ENCODE measurements at places on chromosomes 7 and 10.
A peak's percentile ranks its signal among the peaks of the same experiment; 100 is the strongest.

DNA sequence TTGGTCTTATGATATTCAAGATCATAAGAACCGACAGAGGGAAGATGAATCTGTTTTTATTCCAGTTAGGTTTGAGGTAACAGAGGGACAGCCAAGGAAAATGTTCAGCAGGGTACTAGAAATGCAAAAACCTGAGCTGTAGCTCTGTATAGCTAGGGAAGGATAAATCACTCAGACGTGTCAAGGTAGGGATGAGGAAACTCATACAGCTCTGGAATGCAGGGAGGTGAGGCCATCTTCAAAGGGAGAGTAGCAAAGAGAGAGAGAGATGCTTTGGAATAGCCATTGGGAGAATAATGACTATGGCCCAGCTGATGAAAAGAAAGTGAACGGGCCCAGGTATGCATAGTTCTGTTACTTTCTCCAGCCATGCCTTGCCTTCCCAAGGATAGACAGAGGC is 77.8 kb downstream of the PAX2 start:
- no peak for DNase-seq

DNA sequence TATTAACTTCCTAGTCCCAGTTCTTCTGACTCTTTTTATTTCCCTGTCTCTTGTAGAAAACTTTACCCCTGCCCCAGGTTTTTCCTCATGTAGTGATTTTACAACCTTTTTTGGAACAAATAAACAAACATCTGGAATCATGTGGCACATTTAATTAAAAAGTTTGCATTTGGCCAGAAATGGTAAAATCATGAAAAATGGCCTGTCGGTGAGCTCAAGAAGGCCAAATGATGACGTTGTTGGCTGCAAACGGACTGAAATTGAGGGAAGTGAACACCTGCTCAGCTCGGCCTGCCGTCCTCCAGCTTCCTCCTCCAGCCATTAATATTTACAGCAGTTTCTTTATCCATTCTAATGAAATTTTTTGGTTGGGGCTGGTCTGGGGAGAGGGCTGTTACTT is 902.8 kb downstream of the LRMDA start:
- peak; percentile 67 for DNase-seq

DNA sequence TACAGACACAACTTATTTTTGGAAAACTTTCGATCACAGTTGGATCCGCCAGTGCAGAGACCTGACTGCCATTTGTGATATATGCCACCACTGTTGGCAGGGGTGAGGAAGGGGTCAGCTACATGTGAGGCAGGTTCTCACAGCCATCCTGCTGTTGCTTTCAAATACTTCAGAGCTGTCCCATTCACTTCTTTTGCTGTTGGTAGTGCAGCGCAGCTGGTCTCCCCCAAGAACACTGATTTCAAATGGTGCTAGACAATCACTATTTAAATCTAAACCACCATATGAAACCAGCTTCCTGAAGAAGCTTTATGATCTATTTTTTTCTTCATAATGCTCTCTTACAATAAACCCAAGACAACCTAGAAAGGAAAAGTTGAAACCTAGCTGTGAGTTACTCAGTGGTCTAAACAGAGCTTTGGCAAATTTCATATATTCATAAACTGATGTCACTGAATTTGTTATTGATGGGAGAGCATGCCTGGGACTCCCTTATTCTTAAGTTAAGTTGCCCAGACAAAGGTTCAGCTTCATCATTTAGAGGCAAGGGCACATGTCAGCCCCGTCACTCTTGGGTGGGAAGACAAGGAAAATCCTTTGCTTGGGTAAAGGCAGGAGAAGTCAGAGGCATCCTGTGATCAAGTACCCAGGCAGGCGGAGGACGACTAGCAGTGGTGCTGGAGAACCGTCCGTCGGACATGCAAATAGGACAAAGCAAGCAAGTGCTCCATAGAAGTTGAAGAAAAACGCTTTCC is 143.4 kb upstream of the KLF14 start:
- DNase-seq = no peak

- DNase-seq = no peak
Measured at GRCh38 chr7:42128703-42129102, 108.3 kb downstream of the GLI3 start.

GRCh38 chr10:11425296-11425610 is 186.2 kb downstream of the USP6NL start:
- DNase-seq = no peak

GRCh38 chr10:11261143-11261542 is 243.5 kb downstream of the CELF2 start:
- no peak for DNase-seq

DNA sequence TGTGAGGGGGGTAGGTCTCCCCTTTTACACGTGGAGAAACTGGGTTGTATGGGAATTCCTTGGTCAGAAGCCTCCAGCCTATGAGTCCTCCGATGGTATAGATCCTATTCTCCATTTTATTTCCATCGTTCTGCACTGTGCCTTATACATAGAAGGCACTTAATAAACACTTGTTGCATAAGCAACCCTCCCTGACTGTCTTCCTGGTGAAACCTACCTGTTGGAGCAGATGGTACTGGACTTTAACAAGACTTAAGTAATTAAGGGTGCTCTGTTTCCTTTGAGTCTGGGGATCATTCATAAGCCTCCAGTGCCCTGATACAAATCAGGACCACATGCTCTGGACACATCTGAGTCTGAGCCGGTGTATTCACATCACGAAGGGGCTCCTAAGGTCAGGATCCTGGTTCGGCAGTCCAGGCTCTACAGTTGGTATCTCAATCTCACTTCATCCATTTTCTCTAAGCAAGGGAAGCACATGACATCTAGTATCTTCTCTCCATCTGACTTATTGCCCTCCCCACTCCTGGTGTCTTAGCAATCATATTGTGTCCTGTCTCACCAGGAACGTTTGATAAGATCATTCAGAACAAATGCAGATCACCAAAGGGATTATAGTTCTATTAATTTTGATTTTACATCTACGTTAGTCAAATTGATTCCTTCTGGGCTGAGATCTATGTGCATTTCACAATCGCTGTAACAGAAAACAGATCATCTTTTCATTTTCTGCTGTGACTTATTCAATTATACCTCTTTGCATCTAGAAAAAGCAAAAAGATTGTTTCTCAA is 22.8 kb upstream of the EZH2 start:
- no peak for DNase-seq

DNA sequence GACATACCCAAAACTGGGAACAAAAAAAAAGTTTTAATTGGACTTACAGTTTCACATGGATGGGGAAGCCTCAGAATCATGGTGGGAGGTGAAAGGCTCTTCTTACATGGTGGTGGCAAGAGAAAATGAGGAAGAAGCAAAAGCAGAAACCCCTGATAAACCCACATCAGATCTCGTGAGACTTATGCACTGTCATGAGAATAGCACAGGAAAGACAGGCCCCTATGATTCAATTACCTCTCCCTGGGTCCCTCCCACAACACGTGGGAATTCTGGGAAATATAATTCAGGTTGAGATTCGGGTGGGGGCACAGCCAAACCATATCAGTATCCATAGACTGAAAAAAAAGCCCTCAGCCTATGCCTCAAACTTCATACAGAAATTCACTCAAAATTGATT is 647.2 kb downstream of the GRID1 start:
- DNase-seq = no peak

DNA sequence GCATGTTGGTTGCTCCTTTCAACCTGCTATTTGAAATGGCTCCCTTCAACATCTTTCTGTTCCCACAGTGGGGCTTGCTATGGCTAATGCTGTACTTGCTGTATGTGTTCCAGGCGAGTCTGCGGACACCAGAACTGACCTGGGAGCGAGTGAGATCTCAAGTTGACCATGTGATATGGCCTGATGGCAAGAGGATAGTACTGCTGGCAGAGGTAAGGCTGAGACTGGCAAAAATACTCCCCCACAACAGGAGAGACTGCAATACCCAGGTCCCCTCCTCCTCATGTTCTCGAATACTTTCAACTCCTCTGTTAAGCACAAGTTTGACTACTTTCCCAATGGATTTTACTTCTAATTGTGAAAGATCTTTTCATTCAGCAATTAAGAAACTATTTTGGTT is 11.5 kb upstream of the STRIP2 start:
- no peak for DNase-seq

DNA sequence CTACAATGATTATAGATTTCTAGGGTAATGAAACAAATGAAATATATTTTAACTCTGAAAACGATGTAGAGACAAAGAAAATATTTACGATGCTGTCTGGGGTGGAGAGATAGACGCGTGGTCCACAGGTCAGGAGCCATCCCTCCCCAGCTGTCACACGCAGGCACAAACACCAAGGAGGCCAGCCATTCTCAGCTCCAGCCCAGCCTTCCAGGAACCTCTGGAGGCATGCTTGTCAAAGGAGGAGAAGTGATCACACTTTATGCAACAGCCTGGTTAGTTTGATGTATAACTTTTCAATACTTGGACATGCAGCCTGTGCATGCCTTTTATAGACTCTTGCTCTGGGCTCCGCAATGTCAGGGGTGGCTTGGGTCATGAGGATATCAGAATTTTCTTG is 391.5 kb upstream of the MGMT start:
- no peak for DNase-seq

DNA sequence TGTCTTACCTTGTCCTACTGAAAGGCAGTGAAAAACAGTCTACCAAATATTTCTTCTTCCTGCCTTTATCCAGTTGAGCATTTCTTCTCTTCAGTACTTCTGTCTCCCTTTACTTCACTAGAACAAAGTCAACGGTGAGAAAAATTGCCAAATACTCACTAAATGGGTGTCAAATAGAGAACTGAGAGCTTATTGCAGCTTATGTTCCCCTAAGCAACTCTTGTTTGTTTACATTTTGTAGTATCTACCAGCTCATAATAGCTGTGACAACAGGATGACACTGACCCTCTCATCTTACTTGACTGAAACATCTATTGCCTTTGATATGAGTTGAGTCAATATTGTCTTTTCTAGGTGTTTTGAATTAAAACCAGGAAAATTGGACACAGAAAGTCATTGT is 327.9 kb upstream of the SORCS1 start:
- DNase-seq = no peak

DNA sequence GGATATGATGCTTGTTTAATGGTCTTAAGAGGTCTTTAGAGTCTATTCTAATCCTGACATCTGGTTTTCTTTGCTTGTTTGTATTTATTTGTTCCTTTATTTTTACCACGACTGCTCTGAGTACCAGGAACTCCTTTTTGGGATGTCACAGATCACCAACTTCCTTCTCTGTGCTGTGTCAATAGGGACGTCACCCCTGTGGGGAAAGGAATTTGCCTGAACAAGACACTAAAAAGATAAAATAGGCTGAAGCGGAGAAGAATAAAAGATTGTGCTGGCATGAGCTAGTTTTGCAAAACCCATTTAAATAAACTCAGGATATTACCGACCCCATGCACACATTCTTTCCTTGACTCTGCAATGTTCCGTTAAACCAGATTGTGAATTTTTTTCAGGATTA is 27.7 kb downstream of the MGMT start:
- DNase-seq = no peak

- peak; percentile 56 for DNase-seq
Measured at GRCh38 chr7:22782616-22783232, 39.9 kb downstream of the TOMM7 start.

- DNase-seq = peak; percentile 62
Measured at GRCh38 chr7:136086712-136087111, 109.6 kb upstream of the MTPN start.

DNA sequence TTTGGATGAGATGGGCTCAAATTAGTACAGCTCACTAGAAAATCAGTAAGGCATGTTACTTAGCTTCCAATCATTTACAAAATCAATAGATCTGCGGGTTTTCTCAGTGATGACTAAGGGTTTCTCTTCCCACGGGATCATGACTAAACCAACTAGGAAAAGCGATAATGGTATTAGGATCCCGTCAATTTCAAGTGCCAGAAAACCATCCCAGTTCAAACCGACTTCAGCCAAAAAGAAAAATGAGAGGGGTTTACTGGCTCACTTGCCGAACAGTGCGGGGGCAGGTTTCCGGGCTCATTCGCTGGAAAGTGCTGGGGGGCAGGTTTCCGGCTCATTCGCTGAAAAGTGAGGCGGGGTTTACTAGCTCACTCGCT is 62.1 kb upstream of the LYZL2 start:
- peak; percentile 74 for DNase-seq

All from femur (tissue), 1 donor.